ENCODE measurements at places on chromosomes 4 and X.

- DNase-seq, result no peak
Measured at GRCh38 chrX:97766501-97767095, 882.9 kb downstream of the RPA4 start.

DNA sequence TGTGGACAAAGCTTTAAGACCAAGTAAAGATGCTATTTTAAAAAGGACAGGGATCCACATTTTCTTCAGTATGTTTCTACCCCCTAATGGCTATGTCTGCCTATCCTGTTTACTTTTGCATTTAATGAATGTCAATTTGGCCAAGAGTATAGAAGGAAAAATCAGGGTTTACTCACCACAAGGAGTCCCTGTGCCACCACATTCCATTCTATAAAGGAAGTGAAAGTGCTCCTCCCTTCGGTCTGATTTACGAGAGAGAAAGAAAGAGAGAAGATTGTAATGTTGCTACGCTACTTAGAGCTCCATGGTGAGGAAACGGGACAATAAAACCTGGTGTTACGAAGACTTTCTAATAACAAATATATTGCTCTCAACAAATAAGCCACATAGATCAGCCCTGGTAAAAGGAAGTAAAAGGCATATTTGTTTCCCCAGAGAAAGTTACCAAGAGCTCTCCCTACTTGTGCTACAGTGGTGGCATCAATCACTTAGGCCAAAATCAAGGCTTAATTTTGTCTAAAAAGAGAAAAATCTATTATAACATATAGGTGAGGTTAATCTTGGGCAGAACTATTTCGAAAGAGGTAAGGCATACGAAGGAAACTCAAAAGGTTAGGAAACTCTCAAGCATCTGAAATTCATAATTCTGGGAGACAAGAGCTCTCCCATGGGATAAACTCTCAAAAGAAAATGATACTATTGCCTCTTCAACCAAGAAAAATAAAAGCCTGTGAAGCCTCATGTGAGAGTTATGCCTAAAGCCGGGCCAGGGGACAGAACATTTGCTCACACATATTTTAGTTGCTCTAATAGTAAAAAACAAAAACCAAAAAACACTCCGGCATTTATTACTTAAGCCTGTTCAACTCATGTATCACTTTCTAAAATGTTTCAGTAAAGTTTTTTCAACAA lies 29.5 kb downstream of the TAPT1 start:
- no peak for DNase-seq

DNA sequence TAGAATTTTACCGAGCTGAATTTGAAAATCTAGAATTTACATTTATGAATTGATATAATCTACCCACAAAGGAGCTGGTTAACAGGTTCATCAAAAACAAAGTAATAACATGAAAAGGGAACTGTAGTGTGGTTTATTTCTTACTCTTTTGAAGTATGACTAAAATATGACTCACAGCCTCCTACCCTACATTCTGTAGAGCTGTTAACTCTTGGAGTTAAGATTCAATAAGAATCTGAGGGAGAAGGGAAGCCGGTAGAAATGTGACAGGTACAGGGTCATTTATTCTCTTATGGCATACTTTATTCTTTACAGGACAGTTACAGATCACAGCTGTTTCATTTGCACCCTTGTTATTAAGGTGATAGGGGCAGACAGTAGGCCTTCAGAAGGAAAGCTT lies 132.2 kb upstream of the FAM47B start:
- no peak for DNase-seq

DNA sequence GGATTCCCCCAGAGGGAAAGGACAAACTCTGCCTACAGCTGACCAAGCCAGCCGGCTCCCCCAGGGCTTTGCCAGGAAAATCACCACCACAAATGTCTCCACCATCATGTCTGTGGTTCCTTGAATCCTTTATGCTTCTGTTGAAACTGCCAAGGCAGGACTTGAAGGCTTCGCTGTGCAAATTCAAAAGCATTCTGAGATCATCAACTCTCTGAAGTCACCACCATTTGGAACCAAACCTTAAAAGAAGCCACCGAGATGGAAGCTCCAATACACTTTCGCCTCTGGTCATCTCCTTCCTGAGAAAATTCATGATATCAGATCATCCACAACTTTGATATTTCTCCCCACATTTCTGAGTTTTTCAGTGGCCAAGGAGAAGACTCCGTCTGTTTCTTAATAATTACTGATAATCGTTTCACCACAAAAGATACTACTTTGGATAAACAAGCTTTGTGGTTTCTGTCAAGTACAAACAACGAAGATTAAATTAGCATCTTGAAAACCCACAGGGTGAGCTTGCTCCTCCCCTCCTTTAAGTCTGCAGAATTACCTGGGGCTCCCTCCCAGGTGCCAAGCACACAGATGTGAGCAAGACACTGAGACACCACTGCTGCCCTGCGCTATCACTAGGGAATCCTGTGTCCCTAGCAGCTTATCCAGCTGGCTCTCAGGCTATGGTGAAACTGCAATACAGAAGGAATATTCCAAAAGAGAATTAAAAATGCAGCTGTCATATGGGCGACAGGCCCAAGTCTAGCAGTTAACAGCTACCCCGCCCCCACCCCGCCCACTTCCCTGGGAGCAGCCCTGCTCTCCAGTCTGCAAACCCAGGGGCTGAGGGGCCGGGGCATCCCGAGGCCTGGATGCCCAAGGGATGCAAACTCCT lies 125.0 kb upstream of the TBL1X start:
- DNase-seq, result no peak
